RKO (cell line): ENCODE measurements at places on chromosomes 6 and 20.

DNA sequence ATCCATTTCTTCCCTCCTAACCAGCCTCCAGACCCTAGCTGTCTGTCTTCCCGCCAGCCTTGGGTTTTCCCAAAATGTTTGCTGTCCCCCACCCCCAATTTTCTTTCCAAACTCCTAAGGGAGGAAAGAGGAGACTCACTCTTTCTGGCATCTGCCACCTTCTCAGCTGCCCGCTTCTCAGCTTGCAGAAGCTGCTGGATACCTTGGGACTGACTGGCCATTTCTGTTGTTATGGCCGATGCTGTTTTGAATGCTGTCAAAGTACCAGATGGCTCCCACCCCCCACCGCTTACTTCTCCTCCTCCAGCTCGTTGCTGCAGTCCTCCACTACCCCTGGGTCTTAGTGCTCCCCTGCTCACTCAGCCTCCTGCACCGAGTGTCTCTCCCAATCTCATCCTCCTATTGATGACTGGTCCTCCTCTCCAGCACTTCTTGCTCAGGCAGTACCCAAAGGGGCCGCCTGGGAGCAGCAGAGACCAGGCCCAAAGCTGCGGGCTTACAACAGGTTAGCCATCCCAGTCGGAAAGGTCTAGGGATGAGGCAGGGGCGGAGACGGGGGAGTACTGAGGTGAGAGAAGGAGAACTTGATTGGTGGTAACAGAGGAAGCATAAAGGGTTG is at the start of gene ATP6V1G2:
Gene ATP6V1G2, minus strand, starts transcription at position 270 of the 619 bp plus-strand sequence. Its CDS starts 49 bp downstream, at position 221.
- DNase-seq = peak; percentile 95

DNA sequence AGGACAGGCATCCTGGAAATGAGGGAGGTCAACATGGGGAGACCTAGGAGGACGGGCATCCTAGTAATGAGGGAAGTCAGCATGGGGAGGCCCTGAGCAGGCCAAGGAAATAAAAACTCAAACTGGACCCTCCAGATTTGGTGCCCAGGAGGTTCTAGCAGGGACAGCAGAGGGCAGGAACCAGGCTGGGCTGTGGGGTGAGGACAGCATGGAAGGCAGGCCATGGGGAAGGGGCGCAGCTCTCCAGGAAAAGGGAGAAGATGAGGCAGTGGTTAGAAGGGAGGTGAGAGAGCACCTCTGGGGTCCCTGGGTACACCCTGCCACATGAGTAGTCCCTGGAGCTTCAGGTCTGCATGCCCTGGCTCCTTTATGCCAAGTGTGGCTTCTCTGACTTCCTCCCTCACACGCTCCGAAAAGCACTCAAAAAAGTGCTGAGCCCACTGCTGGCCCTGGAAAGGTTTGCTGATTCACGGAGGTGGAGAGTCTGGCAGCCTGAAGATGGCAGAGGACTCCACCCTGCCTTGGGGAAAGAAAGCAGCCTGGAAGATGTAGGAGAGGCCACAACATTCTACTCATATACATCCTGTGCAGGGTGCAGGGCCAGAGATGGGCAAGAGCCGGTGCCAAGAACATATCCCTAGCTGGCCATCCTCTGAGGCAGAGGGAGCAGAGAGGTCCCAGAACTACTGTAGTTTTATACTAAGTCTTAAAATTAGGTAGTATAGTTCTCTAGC is 154.9 kb downstream of the MRPL14 start:
- DNase-seq = no peak

DNA sequence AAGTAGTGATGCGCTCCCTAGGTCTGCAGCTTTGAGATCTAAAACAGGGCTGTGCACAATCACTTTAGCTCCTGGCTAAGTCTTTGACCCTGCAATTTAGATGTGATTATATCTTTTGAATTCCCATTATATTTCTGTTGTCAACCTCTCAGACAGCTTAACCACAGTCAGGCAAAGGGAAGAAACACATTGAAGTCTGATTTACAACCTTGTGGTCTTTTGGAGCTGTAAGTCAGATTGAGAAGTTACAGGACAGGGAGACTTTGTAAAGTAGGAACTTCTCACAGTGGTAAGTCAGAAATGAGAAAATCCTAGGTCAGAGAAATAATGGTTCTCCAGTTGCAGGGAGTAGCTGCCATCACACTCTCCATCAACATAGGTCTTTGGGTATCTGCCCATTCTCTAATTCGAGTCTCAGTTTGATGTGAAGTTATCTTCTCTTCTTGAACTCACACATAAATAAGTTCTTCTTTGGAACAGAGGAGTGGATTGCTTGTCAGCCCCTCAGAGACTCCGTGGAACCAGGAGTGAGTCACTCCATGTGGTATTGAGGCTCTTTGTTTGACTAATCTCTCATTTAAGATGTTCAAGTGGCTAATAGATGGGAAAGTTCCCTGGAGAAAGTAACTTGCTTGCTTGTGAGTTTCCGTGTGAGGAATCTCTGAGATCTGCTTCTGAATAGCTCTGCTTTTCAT is 35.0 kb upstream of the SGK1 start:
- DNase-seq = no peak

GRCh38 chr20:9401371-9401770 is 113.0 kb upstream of the LAMP5 start:
- no peak for DNase-seq

GRCh38 chr20:5895626-5896025 is 54.7 kb downstream of the TRMT6 start:
- DNase-seq = no peak

- DNase-seq = no peak
Measured at GRCh38 chr20:37994512-37994911, 38.7 kb downstream of the TTI1 start.

DNA sequence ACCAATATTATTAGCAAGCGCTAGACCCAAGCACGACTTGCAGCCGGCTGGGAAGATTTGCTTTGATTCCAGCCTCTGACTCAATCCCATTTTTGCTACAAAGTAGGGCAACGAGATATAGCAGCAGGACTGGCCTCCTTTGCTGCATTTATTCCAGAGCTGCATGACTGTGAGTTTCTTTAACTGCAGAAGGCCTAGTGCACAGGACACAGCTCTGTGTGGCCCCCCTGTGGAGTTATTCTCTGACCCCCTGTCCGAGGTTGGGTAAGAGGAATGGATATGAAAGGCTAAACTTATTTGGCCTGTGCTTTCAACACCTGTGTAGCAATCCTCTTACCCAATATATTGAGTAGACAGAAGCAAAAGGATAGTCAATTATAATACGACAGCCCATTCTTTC is 133.3 kb upstream of the SPTLC3 start:
- DNase-seq = no peak

DNA sequence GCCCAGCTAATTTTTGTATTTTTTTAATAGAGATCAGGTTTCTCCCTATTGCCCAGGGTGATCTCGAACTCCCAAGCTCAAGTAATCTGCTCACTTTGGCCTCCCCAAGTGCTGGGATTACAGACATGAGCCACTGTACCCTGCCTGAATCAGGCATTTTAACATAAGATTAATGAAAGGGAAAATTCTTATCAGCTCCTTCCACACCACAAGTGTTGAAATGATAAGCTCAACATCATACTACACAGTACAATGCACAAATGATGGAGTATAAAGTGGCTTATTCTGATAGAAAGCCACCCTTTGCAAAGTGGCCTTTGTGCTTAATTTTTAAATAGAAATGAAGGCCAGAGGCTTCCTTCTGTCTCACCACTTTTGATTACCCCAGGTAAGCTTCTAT is 71.3 kb upstream of the MCHR2 start:
- DNase-seq = no peak
